ENCODE measurements at places on chromosomes 13 and 19.

- DNase-seq: no peak
Observed at GRCh38 chr19:49393881-49394280, 5.8 kb downstream of the KASH5 start.

DNA sequence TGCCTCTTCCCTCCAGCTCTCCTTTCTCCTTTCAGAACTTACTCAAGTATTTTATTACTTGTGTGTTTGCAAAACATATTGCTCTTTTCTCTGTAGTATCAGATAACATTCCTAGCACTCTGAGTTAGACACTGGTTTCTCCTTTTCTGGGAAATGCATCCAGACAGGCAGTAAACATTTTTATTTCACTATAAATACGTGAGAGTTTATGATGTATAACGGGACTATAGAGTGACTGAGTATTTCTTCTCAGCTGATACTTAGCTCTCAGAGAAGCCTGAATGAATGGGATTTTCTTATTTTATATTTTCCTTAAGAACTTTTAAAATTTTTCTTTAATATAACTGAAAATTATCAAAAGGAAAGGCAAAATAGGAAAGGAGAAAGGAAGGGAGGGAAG lies 211.2 kb upstream of the EDNRB start:
- no peak for DNase-seq

DNA sequence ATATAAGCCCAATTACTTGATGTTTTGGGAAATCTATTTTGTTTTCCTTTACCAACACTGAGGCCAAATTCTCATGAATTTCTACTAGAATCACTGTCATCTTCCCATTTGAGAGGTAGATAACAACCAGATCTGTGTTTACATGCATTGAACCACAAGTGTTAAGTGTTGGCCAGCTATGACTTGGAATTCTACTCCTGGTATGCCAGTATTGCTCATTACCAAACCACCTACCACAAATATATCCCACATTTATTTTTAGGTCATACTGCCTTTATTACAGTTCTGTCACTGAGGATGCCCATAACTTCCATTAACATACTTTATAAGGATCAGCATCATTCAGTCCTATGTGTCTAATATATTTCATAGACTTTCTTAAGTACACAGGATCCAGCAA lies 328.9 kb downstream of the DIAPH3 start:
- no peak for DNase-seq

- DNase-seq: no peak
Observed at GRCh38 chr13:93867481-93867880, 612.0 kb downstream of the DCT start.

- DNase-seq: no peak
Observed at GRCh38 chr19:15109768-15110417, 2.7 kb downstream of the SYDE1 start.

DNA sequence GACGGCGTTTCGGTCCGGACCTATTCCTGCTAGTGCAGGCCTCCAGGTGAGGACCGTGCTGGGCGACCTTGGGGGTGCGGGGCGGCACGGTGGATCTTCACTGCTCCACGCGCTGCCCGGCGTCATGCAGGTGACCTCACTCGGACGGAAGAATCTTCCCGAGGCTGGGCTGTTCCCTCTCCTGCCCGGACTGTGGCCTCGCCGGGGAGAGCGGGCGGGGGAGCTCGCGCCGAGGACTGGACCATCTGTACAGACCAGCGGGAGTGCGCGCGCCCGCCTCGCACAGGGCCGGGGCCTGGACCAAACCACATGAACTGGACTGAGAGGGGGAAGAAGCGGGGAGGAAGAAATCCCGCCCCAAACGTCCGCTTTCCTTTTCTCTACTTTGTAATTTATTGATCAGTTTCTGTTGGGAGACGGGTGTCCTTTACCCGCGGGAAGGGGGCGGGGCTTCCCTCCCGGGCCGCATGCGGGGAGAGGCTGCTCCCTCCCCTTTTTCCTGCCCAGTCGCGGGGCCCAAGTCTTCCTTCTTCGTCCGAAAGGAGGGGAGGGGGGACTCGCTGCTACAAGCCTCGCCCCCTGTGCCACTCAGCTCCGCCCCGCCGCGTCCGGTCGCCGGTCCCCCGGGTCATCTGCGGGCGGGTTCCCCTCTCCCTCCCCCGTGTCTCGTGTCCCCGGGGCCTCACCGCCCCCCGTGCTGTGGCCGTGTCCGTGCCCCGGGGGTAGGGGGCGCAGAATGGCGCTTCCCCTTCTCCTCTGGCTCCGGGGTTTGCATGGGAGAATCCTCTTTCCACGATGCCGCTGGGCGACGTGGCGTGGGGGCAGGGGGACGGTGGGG lies 4.9 kb downstream of the HRC start:
- DNase-seq: peak; percentile 89

DNA sequence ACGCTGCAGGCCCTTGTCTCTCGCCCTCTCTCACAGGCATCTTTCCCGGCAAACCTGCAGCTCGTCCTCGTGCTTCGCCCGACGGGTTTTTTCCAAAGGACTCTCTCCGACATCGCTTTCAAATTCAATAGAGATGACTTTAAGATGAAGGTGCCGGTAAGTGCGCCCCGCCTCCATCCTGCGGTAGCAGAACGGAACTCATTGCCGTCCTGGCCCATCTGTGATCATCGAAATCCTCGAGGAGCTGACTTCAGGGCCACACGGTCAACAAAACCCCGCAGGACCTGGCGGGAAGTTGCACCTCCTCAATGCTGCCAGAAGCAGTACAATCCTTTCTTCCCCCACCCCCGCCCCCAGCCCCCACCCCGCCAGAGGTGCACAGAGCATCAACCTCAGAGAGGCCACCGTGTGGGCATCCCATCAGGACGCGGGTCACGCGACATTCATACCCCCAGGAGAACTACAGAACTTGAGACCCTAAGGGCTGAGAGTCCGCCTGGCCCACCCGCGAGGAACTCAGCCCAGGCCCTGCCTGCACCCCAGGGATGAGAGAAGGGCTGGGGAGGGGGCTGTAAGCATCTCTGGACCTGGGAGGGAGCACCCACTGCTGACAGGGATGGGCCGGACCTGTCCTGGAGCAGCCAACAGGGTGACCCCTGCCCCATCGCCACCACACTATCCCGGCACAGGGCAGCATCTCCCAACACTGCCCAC lies 44.9 kb upstream of the F7 start:
- no peak for DNase-seq

DNA sequence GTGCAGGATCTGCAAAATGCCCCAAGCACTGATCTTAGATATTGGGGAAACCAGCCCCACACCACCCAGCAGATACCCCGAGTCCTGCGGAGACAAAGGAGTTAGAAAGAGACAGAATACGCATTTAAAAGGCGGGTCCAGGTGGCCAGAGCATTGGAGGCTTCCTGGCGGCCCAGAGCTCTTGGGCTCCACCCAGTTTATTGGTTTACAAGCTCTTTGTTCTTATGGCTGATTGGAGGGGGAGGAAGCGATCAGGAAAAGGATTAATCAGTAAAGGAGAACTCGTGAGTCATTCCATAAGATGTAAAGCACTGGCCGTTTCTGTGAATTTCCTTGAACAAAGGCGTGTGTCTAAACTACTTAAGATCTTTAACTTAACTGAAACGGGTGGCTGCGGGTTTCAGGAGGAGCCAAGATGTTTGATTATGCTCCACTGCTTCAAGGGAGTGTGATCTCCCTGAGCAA lies 926 bp downstream of the ZNF587 start:
- DNase-seq: peak; percentile 52

GRCh38 chr19:39686739-39687138 lies 17.5 kb upstream of the LGALS14 start:
- no peak for DNase-seq

GRCh38 chr13:100673376-100673712 lies 1.3 kb downstream of the TMTC4 start:
- DNase-seq: peak; percentile 47

DNA sequence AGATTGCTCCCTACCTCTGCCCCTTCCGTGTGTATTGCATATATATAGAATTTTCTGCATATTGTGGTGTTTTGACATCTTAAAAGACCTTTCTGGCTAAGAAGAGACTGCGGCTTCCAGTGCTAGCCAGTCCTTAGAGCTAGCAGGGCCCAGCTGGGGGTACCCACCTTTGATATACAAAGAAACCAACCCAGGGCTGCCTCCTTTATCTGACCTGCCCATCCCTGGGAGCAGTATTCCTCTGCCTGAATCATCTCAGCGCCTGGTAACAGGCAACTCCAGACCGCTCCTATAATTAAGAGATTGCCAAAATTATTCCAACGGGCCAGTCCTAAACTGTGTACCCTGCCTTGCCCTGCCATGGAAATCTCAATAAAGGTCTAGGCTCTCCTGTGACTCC lies 186.3 kb upstream of the RNF113B start:
- no peak for DNase-seq

DNA sequence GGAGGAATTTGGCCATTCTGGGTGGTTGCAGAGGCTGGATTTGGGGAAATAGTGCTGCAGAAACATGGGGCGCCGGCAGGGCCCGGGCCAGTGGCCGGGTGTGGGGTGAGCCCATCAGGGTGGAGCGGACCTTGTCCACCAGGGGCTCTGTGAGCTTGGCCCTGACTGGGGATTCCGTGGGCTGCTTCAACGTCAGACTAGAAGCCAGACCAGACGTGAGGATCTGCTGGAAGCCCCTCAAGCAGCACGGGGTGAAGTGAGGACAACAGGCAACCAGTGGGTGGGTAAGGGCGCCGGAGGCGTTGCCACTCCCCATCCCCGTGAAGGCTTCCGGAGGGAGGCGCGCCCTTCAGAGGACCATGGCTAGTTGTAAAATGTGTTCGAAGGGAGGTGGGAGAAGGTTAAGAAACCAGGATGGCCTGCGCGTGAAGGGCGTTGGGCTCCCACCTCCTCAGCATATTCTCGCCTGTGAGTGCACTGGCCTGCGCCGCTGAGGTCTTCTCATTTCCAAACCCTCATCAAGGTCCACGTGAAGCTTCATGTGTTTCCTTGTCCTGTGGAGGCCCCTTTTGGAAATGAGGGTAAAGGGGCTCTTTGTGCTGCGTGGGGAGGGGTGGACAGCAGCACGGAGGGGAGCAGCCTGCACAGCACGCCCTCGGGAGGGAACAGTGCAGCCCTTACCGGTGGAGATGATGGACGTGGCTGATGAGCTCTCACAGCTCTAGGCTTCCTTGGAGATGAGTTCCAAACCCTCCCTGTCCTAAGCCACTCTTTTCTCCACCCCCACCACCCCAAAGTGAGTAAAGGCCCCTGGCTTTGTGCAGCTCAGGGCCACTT lies 8.3 kb downstream of the TEX29 start:
- peak; percentile 21 for DNase-seq

DNA sequence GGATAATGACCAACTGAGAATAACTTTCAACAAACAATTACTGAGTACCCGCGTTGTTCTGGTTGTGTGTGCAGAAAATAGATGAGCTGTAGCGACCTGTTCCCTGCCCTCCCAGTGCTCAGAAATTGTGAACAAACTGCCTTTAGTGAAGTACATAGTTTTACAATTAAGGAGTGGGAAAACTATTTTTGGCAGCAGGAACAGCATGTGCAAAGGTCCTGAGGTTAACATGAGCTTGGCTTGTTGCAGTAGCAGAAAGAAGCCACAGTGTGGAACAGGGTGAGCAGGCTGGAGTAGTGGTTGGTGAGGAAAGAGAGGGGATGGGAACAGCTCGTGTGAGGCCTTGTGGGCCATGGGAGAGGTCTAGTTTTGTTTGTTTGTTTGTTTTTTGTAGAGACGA lies 16.0 kb downstream of the RYR1 start:
- no peak for DNase-seq

DNA sequence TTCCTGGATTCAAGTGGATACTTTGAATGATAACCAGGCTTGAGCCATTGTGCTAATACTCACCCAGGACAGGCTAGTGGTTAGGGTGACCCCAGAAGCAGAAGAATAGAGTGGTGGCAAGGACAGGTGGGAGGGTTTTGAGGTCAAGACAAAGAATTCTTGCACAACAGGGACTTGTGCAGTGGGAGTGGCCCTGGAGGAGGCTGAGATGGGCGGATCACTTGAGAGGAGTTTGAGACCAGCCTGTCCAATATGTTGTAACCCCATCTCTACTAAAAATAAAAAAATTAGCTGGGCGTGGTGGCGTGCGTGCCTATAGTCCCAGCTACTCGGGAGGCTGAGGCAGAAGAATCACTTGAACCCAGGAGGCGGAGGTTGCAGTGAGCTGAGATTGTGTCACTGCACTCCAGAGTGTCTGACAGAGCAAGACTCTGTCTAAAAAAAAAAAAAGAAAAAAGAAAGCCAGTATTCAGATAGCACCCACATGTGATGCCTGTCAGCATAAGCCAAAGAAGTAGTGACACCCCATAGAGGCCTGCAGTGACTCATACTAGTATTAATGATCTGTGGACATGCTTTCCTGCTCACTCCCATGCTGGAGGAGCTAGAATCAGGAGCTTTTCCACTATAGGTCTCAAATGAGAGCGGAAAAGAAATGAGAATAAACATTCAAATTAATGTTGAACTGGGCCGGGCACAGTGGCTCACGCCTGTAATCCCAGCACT lies 78.7 kb downstream of the RNF17 start:
- no peak for DNase-seq

- no peak for DNase-seq
Observed at GRCh38 chr19:18502246-18502637, 19.6 kb downstream of the ELL start.

DNA sequence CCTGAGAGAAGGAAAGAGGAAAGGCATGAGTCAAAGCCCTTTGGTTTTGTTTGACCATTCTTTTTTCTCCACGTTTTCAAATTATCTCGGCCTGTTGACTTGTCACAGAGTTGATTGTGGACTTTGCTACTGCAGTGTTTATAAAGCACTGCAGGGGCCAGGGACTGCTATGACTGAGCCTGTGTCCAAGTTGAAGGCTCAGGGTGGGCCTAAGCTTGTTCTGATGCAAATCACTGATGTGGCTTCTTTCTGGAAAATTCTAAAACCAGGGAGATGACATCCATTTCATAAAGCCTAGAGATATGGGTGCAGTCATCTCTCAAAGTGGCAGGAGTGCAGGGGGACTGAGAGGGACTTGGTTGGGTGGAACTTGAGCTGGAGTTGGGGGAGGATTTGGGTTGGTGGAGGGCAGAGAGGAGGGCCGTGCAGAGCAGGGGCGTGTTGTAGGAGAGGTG lies 1.2 kb upstream of the CXCL17 start:
- no peak for DNase-seq
